ENCODE measurements at places on chromosomes 7 and 10.

DNA sequence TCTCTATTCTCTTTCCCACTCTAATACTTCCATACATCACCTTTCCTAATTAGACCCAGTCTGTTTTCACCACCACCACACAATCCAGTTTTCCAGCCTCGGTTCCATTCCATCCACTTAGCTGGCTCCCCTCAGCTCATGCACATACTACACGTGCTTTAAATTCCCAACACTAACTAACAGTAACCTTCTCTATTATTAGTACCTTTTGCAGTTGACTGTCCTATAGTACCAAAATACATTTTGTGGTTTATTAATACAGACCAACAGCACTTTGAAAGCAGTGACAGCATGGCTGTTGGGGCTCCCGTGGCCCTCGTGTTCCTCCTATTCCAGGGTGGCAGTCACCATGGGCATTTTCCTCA lies 64.9 kb downstream of the LARP4B start:
- no peak for DNase-seq

GRCh38 chr7:106891548-106892410 lies 26.7 kb downstream of the PIK3CG start:
- no peak for DNase-seq

DNA sequence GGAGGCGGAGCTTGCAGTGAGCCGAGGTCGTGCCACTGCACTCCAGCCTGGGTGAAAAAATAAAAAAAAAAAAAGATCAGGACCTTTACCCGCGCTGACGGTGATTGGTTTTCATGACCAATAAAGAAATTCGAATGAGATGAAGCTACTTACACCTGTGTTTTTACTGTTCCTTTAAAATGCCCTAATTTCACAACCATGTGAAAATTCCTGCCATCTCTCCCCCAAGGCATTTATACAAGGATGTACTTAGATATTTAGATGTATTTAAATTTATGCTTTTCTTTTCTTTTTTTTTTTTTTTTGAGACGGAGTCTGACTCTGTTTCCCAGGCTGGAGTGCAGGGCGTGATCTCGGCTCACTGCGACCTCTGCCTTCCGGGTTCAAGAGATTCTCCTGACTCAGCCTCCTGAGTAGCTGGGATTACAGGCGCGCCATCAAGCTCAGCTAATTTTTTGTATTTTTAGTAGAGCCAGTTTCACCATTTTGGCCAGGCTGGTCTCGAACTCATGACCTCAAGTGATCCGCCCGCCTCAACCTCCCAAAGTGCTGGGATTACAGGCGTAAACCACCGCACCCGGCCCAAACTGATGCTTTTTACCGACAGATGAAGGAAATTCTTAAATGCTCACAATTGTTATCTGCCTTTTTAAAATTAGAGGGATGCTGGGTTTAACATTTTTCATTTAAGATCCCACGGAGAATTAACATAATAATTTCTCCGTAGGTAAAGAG lies 3.1 kb upstream of the PHYH start:
- DNase-seq: no peak

DNA sequence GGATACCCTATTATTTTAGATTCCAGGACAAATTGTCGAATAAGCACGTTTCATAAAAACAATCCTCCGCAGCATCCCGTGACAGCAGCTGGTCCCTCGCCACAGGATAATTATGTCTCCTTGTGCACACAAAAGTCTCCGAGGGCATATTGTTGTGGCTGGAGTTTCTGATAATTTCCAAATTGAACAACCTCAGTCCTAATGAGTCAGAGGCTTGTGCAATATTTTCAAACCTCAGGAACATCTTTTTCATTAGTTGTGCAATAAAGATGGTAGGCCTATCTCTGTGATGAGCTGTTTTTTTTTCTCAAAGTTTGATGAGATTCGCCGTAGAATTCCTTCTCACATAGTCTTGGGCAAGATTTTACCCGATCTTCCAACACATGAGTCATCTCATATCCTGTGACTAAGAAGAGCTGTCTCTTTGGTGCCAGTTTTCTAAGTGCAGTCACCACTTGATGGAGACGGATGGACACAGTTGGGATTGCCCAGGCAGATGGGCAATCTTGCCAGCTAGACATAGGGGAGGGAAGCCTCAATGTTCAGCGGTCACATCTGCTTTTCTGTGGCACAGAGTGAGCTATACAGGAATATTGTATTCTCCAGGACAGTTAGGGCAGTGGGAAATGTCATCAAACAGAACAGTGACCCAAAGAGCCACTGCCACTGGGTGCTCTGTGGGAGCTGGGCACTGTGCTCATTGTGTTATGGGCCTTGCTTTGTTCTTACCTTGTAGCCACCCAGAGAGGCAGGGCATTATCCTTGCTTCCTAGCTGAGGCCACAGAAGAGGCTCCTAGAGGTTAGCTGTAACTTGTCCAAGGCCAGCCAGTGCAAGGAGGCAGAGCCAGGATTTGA lies 7.8 kb downstream of the HTRA1 start:
- DNase-seq: no peak

GRCh38 chr7:131255242-131255641 lies 72.4 kb upstream of the MKLN1 start:
- DNase-seq: no peak

DNA sequence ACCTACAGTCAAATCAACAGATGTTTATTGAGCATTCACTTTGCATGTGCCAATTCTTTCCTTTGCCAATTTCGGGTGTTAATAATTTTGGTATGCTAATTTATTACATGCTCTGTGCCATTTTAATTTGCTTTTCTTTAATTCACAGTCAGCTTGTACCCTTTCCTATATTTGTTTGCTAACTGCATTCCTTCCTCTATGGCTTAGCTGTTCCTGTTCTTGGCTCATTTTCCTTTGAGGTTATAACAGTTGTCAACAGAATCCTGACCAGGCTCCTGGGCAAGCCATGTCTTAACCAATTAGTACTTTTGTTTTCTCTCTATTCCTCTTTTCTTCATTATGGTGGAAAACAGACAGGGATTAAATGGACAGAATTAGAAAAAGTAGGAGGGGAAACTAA lies 73.6 kb upstream of the RPA3 start:
- DNase-seq: no peak

DNA sequence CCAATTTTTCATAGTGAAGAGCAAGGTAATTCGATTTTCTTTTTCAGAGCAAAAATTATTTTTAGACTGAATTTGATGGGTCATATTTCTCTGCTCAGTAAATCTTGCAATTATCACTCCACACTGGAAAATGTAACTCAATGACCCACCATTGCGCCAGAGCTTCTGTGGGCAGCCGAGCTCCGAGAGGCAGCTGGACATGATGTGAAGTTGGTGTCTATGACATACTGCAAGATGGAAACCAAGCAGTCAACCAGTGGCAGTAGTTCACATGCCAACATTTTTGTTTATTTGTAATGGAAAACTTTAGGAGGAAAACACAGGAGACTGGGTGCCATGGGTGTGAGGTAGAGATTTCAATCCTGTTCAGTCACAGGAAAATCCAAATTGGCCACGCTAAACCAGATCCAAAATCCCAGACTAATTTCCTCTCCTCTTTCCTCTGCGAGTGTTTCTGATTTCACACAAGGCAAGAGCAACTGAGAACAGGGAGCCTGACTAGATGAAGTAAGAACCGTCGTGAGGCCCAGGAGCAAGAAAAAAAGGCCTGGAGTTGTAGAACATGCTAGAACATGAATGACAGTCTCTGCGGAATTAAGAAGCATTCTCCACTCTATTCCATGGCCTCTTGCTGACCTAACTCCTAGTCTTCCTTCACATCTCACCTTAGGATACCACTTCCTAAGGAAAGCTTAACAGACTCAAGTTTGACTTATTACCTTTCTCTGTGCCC lies 39.3 kb downstream of the CALD1 start:
- DNase-seq: no peak

GRCh38 chr7:114656466-114656865 lies 241.9 kb downstream of the FOXP2 start:
- no peak for DNase-seq

- no peak for DNase-seq
Measured at GRCh38 chr7:115230882-115231571, 309.1 kb downstream of the MDFIC start.

GRCh38 chr10:24344279-24344678 lies 135.3 kb downstream of the KIAA1217 start:
- no peak for DNase-seq

- DNase-seq: no peak
Measured at GRCh38 chr10:99743841-99744240, 11.8 kb downstream of the CUTC start.

DNA sequence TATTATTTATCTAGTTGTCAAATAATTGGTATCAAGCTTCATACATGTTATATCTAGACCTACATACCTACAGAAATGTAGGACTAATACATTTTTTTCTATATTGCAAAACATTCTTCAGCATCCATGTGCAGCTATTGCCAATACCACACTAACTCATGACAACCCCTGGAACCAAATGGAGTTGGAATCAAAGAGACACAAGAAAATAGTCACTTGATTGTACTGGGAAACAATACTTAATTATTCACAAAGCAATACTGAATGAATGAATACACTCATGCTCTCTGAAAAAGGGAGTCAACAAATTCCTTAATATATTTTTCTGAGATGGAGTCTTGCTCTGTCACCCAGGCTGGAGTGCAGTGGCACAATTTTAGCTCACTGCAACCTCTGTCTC lies 10.4 kb upstream of the CFAP43 start:
- no peak for DNase-seq

DNA sequence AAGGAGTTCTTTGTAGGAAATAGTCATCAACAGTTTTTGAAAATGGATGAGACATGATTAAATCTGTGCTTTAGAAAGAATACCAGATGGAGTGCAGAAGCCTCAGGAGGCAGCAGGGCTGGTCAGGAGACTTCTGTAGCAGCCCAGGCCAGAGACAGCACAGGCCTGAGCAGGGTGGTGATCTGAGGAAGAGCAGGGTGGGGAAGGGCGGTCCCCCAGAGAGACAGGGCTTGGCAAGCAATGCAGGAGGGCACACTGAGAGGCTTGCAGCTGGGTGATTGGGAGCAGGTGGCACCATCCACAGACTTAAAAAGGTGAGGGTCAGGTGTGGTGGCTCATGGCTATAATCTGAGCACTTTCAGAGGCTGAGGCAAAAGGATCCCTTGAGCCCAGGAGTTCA lies 4.3 kb upstream of the SMKR1 start:
- DNase-seq: no peak

All from stimulated activated CD8-positive, alpha-beta memory T cell treated with anti-CD3 and anti-CD28 coated beads, Interleukin-2, amount 100 ng/mL, for 1 hour (primary cell).